ENCODE measurements at places on chromosomes 4 and X. TPM values are rescaled to one million over a fixed set of nuclear protein-coding genes. Genes with fewer than 3 reads are reported as not detected.

- no peak for DNase-seq
Observed at GRCh38 chr4:93029769-93030168, 726.0 kb downstream of the GRID2 start.

CXCL8 gene
- 1,559 TPM for total RNA-seq

- DNase-seq, result no peak
Observed at GRCh38 chr4:30901461-30902451, 181.6 kb downstream of the PCDH7 start.

PCDH10 gene
- not detected for total RNA-seq

SLC10A4 gene
- 2.1 TPM for total RNA-seq

Measured in NCI-H460 (cell line).